Smooth muscle cell of the coronary artery (primary cell): ENCODE measurements at places on chromosomes 12 and 14. TPM values are rescaled to one million over a fixed set of nuclear protein-coding genes. Genes with fewer than 3 reads are reported as not detected.

TMEM253 gene
- 0.08 TPM in 1 of 2 replicates, not detected in the other for total RNA-seq

OR6S1 gene
- not detected in 2 replicates for total RNA-seq

SNRPF gene
- total RNA-seq: 22.2 TPM in 2 replicates

DENND5B gene
- total RNA-seq: 4.2 and 8.4 TPM in 2 replicates

LGR5 gene
- 2.3 TPM in 1 of 2 replicates, not detected in the other for total RNA-seq

CIROP gene
- total RNA-seq: 0.12 TPM in 1 of 2 replicates, not detected in the other

LHX5 gene
- not detected in 2 replicates for total RNA-seq

COCH gene
- 0.12 and 0.15 TPM in 2 replicates for total RNA-seq

OVCH1 gene
- 0.70 TPM in 1 of 2 replicates, not detected in the other for total RNA-seq

ZDHHC22 gene
- total RNA-seq: not detected in 2 replicates

KRT83 gene
- total RNA-seq: not detected in 2 replicates

B4GALNT3 gene
- 0.23 TPM in 2 replicates for total RNA-seq

SCFD1 gene
- 99.6 and 126 TPM in 2 replicates for total RNA-seq

LRFN5 gene
- 0.30 and 0.70 TPM in 2 replicates for total RNA-seq

PEBP1 gene
- total RNA-seq: 199 and 289 TPM in 2 replicates

NELL2 gene
- not detected in 2 replicates for total RNA-seq

POU6F1 gene
- total RNA-seq: 0.47 and 1.5 TPM in 2 replicates

EML5 gene
- 0.70 TPM in 1 of 2 replicates, not detected in the other for total RNA-seq

C12orf54 gene
- not detected in 2 replicates for total RNA-seq

DRAM1 gene
- total RNA-seq: 18.7 and 48.7 TPM in 2 replicates

GLIPR1L1 gene
- not detected in 2 replicates for total RNA-seq

MIPOL1 gene
- 7.6 and 8.4 TPM in 2 replicates for total RNA-seq

ORAI1 gene
- total RNA-seq: 4.1 and 5.2 TPM in 2 replicates

SART3 gene
- total RNA-seq: 105 and 247 TPM in 2 replicates

BIN2 gene
- not detected in 2 replicates for total RNA-seq

OR4Q3 gene
- total RNA-seq: not detected in 2 replicates

ALDH1L2 gene
- total RNA-seq: 20.4 and 40.1 TPM in 2 replicates

GLS2 gene
- 0.38 TPM in 1 of 2 replicates, not detected in the other for total RNA-seq

RNASE7 gene
- total RNA-seq: not detected in 2 replicates

FAR2 gene
- total RNA-seq: 2.2 and 7.4 TPM in 2 replicates

CCDC177 gene
- total RNA-seq: under 0.01 TPM in 1 of 2 replicates, not detected in the other

KLHL28 gene
- total RNA-seq: 9.6 and 12.2 TPM in 2 replicates

ZNF641 gene
- 8.4 and 18.8 TPM in 2 replicates for total RNA-seq

ART4 gene
- 0.82 and 33.4 TPM in 2 replicates for total RNA-seq

PTPRQ gene
- 0.08 and 0.23 TPM in 2 replicates for total RNA-seq

KRT72 gene
- total RNA-seq: not detected in 2 replicates

LRTM2 gene
- not detected in 2 replicates for total RNA-seq

CFAP251 gene
- 1.5 and 2.3 TPM in 2 replicates for total RNA-seq

HCAR2 gene
- total RNA-seq: under 0.01 TPM in 1 of 2 replicates, not detected in the other

INSM2 gene
- not detected in 2 replicates for total RNA-seq

ENDOU gene
- total RNA-seq: 0.15 TPM in 1 of 2 replicates, not detected in the other

UBE3B gene
- 22.1 and 27.6 TPM in 2 replicates for total RNA-seq

C14orf39 gene
- total RNA-seq: not detected in 2 replicates

KCNC2 gene
- total RNA-seq: under 0.01 TPM in 1 of 2 replicates, not detected in the other

CLEC4D gene
- total RNA-seq: not detected in 2 replicates

PLEKHG7 gene
- not detected in 2 replicates for total RNA-seq

DPPA3 gene
- total RNA-seq: not detected in 2 replicates

HPD gene
- 0.15 and 1.1 TPM in 2 replicates for total RNA-seq

AQP2 gene
- total RNA-seq: not detected in 2 replicates
